ENCODE measurements at places on chromosomes 1 and 21. TPM values are rescaled to one million over a fixed set of nuclear protein-coding genes. Genes with fewer than 3 reads are reported as not detected.

The C1orf141 gene
- total RNA-seq, result not detected

The FCER1G gene
- not detected for total RNA-seq

The CYP4X1 gene
- not detected for total RNA-seq

The EDARADD gene
- total RNA-seq, result 0.55 TPM

The BCAN gene
- total RNA-seq, result 0.11 TPM

The EXO5 gene
- total RNA-seq, result 11.4 TPM

The RERE gene
- total RNA-seq, result 42.5 TPM

The RGS4 gene
- 486 TPM for total RNA-seq

Measured in uterine smooth muscle cell (primary cell).